Heart left ventricle (tissue), 16 donors: ENCODE measurements at places on chromosomes 2 and 18. TPM values are rescaled to one million over a fixed set of nuclear protein-coding genes. Genes with fewer than 3 reads are reported as not detected.

DNA sequence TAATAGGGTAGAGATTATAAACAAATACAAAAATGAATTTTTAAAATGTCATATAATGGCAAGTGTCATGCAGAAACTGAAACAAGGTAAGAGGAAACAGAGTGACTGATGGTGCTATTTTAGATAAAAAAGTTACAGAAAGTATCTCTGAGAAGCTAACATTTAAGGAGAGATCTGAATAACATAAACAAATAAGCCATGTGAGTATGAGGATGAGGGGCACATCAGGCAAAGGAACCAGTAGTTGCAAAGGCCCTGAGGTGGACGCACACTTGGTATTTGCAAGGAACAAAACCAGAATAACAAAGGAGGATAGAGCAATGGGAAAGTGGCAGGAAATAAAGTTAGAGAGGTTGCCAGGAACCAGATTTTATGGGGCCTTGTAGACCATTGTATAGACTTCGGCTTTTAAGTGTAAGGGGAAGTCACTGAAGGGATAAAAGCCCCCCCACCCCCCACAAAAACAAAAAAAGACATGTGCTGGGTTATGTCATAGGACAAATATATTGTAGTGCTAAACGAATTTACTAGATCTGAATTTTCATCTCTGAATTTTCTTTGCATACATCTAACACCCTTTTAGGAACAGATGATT is 159.2 kb downstream of the DTNB start:
- H3K27ac ChIP-seq: no peak overlapping the region
- H3K4me3 ChIP-seq: no peak overlapping the region
- no peaks in the 10 kb centered on the region for H3K27me3 ChIP-seq

DNA sequence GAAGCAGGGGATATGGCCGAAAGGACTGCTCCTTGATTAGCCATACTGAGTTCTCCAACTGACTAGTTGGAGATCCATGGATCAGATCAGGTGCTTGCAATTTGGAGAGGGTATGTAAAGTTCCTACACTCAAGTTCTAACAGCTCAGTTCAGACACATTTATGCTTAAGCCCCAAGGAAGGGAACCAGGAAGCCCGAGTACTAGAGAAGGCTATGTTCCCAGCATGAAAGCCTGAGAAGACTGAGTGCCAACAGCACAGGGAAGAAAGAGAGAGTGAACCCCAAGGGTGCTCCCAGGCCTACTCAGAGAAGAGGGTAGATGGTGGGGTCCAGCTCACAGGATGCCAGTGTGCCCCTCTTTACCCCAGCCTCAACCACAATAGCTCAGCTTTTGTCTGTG is 16.1 kb upstream of the SPTBN1 start:
- no peak overlapping the region for H3K4me3 ChIP-seq
- DNase-seq: no peak
- H3K36me3 ChIP-seq: no peaks in the 10 kb centered on the region
- H3K27ac ChIP-seq: peak overlapping the region; percentile 8
- peaks cover 22% of the 10 kb centered on the region for H3K4me1 ChIP-seq
- H3K27me3 ChIP-seq: no peaks in the 10 kb centered on the region

Gene ITGB1BP1
- polyA plus RNA-seq: 85.6 TPM

Gene FAM110C
- polyA plus RNA-seq: 1.6 TPM

GRCh38 chr2:7392076-7392787 is 475.0 kb downstream of the RNF144A start:
- no peak for DNase-seq
- no peaks in the 10 kb centered on the region for H3K36me3 ChIP-seq
- no peaks in the 10 kb centered on the region for H3K4me1 ChIP-seq
- no peaks in the 10 kb centered on the region for H3K27me3 ChIP-seq
